ENCODE measurements at places on chromosomes 5 and 9.

GRCh38 chr9:112162621-112163413, 12.3 kb downstream of the SUSD1 start:
- H3K27me3 ChIP-seq, result no peaks in the 10 kb centered on the region
- H3K4me1 ChIP-seq, result no peaks in the 10 kb centered on the region
- no peak for DNase-seq

DNA sequence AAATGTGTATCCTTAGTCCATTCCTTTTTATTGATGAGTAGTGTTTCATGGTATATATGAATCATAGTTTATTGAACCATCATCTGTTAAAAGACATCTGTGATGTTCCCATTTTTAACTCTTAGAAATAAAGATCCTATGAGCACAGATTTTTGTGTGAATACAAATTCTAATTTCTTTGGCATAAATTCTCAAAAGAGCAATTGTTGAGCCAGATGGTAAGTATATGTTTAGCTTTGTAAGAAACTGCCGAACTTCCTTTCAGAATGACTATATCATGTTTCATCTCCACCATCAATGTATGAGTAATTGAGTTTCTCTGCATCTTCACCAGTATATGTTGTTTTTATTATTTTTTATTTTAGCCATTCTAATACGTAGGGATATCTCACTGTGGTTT, 526.4 kb downstream of the CDH10 start:
- H3K27ac ChIP-seq, result no peak overlapping the region
- DNase-seq, result no peak
- no peaks in the 10 kb centered on the region for H3K27me3 ChIP-seq
- no peaks in the 10 kb centered on the region for H3K4me1 ChIP-seq
- H3K36me3 ChIP-seq, result no peaks in the 10 kb centered on the region

GRCh38 chr9:116055536-116055935, 98.1 kb upstream of the PAPPA start:
- no peaks in the 10 kb centered on the region for H3K27me3 ChIP-seq
- no peak for DNase-seq
- no peaks in the 10 kb centered on the region for H3K36me3 ChIP-seq
- H3K27ac ChIP-seq, result no peak overlapping the region
- no peak overlapping the region for H3K4me3 ChIP-seq

DNA sequence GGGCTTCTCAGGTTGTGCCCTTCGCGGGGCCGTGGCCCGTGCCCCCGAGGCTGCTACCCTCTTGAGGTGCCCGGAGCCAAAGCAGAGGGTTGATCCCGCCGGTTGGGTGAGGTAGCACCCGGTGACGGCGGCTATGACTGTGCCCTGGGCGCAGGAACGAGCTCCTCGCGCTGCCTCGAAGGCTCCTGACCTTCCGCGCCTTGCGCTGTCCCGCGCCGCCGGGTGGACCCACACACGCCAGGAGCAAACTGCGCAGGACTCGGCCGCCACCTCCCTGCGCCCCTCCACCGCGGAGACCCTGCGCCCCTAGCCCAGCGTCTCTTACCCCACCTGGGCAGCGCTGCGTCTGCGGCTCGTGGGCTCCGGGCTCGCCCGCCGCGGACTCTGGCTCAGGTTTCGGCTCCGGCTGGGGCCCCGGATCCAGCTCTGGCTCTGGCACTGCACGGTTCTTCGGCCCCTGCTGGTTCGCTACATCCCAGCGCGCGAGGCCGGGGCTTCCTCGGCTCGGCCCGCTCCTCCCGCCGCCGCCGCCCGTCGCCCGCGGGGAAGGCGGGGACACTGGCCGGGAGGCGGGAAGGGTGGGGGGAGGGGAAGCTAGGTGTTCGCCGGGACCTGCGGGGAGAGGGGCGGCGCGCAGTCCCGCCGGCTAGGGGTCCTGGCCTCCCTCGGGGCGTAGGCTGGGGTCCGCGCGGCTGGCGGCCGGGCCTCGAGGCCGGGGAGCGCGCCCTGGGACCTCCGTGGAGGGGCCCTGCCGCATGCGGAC, 5.4 kb upstream of the PITX1 start:
- H3K36me3 ChIP-seq, result no peaks in the 10 kb centered on the region
- no peak for DNase-seq
- H3K27ac ChIP-seq, result no peak overlapping the region
- peaks cover 29% of the 10 kb centered on the region for H3K4me1 ChIP-seq
- H3K4me3 ChIP-seq, result peak overlapping the region; percentile 17
- H3K27me3 ChIP-seq, result peaks cover 83% of the 10 kb centered on the region

- DNase-seq, result no peak
- no peak overlapping the region for H3K27ac ChIP-seq
- no peaks in the 10 kb centered on the region for H3K4me1 ChIP-seq
Measured at GRCh38 chr5:111043712-111044506, 27.6 kb upstream of the TSLP start.

GRCh38 chr9:101226161-101226560, 158.6 kb downstream of the BAAT start:
- H3K27me3 ChIP-seq, result no peaks in the 10 kb centered on the region
- H3K4me1 ChIP-seq, result no peaks in the 10 kb centered on the region
- no peak overlapping the region for H3K27ac ChIP-seq
- no peak overlapping the region for H3K4me3 ChIP-seq

- no peak overlapping the region for H3K4me3 ChIP-seq
- no peaks in the 10 kb centered on the region for H3K27me3 ChIP-seq
- no peak for DNase-seq
- no peak overlapping the region for H3K27ac ChIP-seq
Measured at GRCh38 chr5:2714805-2715204, 36.7 kb downstream of the IRX2 start.

DNA sequence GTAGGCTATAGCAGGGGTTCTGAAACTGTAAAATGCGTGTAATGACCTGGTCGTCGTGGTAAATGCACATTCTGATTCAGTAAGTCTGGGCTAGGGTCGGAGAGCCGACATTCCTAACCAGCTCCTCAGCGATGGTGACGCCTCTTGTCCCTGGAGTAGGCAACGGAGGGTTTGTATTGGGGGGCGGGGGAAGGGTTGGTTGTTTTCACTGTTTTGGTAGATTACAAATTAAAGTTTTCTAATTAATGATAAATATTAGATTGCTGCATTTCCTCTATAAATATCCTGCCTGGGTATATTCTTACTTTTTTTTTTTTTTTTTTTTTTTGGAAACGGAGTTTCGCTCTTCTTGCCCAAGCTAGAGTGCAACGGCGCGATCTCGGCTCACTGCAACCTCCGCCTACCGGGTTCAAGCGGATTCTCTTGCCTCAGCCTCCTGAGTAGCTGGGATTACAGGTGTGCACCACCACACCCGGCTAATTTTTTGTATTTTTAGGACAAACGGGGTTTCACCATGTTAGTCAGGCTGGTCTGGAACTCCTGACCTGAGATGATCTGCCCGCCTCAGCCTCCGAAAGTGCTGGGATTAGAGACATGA, 566 bp upstream of the ALDH7A1 start:
- no peaks in the 10 kb centered on the region for H3K27me3 ChIP-seq
- peaks cover 3% of the 10 kb centered on the region for H3K4me1 ChIP-seq
- peak overlapping the region; percentile 82 for H3K4me3 ChIP-seq
- H3K36me3 ChIP-seq, result no peaks in the 10 kb centered on the region
- no peak overlapping the region for H3K27ac ChIP-seq

GRCh38 chr5:173315495-173316338, 12.5 kb downstream of the STC2 start:
- H3K4me3 ChIP-seq, result no peak overlapping the region
- H3K27me3 ChIP-seq, result peaks cover 4% of the 10 kb centered on the region
- no peaks in the 10 kb centered on the region for H3K36me3 ChIP-seq
- no peaks in the 10 kb centered on the region for H3K4me1 ChIP-seq

DNA sequence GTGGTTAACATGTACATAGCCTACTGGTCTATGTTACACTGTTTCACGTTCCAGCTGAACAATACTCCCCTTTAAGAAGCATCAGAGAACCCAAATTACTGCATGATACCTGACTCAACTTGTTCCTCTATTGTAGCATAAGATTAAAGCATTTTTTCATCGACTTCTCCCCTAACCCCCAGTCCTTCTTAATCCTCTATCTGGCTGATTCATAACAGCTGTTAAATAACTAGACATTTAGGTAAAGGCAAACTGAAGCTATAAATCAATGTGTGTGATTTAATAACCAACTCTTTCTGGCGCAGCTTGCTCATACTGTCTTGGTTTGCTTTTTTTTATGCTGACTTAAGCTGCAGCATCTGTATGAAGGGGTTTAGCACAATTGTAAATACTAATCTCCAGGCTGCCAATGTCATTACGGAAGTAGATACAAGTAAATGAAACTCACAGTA, 94.2 kb upstream of the MTAP start:
- no peaks in the 10 kb centered on the region for H3K27me3 ChIP-seq
- no peak for DNase-seq
- H3K36me3 ChIP-seq, result no peaks in the 10 kb centered on the region
- no peaks in the 10 kb centered on the region for H3K4me1 ChIP-seq
- no peak overlapping the region for H3K27ac ChIP-seq

GRCh38 chr9:35871545-35871944, 1.3 kb upstream of the OR13J1 start:
- H3K36me3 ChIP-seq, result no peaks in the 10 kb centered on the region
- no peaks in the 10 kb centered on the region for H3K4me1 ChIP-seq
- peaks cover 3% of the 10 kb centered on the region for H3K27me3 ChIP-seq
- no peak overlapping the region for H3K27ac ChIP-seq
- H3K4me3 ChIP-seq, result no peak overlapping the region
- DNase-seq, result no peak

DNA sequence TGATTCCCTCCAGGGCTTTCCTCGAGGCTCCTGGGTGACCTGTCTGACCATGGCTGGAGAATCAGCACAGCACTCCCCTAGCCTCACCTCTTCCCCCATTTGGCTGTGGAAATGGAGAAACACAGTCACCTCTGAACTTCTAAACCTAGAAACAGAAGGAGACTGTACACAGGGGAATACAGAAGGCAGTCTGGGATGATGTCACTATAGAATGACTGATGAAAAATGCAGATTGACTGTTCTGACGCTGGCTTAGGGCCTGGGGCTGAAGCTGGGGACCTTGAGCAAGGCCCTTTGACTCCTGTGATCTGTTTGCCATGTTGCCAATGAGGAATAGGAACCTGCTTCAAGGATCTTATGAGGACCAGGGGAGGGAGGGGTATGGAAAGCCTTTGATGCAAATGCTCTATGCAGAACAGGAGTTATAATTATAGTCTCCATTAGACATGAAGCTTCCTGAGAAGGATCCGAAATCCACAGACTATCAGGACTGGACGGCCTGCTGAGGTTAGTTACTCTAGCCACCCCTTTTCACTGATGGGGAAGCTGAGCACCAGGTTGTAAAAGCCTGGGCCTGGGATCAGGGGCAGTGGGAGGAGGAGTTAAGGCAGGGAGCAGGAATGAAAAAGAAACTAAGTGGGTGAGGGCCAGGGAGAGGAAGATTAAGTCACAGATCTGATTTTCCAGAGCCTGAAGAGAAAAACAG, 24.4 kb upstream of the ANXA6 start:
- H3K27ac ChIP-seq, result no peak overlapping the region
- no peak for DNase-seq
- H3K27me3 ChIP-seq, result no peaks in the 10 kb centered on the region
- H3K4me3 ChIP-seq, result no peak overlapping the region
- no peaks in the 10 kb centered on the region for H3K4me1 ChIP-seq

DNA sequence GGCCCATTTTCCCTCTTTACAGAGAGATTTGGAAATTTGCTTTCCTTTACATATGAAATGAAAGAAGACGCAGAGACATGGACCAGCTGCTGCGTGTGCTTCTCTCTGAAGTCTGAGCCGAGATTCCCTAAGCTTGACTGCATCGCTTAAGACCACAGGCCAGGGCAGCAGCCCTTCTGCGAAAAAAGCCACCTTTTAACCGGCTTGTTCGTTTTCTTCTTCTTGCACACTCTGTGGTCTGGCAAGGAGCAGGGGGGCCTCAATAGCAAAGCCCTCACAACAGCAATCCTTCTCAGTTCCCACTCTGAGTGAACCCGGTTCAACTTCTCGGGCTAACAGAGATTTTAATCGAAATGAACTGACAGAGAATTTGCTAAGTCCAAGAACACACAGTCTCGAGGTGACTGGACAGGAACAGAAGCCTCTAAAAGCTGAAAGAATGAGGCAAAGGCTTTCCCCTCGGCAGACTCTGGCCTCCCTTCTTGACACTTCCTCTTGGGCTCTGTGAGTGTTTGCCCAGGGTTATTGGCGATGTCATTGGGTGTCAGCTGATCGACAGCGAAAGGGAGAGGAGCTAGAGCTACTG, 512.9 kb upstream of the KLF4 start:
- no peaks in the 10 kb centered on the region for H3K36me3 ChIP-seq
- no peaks in the 10 kb centered on the region for H3K27me3 ChIP-seq
- no peak overlapping the region for H3K27ac ChIP-seq
- no peak for DNase-seq

DNA sequence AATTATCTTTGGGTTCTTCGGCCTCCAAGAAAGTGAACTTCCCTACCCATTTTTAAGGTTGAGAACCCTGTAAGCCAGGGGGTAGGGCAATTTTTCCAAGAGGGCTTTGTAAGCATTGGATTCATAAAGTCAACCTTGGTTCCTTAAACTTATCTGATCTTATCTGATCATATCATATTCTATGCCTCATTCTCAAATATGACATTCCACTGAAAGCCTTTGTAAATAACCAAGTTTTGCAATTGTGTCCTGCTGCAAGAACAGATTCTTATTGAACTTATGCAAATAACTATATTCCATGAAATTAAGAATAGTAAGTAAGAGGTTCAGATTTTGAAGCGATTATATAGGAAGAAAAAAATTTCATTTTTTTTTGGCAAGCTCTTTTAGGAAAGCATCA, 649.5 kb downstream of the LRRC70 start:
- H3K36me3 ChIP-seq, result no peaks in the 10 kb centered on the region
- no peak overlapping the region for H3K4me3 ChIP-seq
- DNase-seq, result no peak

DNA sequence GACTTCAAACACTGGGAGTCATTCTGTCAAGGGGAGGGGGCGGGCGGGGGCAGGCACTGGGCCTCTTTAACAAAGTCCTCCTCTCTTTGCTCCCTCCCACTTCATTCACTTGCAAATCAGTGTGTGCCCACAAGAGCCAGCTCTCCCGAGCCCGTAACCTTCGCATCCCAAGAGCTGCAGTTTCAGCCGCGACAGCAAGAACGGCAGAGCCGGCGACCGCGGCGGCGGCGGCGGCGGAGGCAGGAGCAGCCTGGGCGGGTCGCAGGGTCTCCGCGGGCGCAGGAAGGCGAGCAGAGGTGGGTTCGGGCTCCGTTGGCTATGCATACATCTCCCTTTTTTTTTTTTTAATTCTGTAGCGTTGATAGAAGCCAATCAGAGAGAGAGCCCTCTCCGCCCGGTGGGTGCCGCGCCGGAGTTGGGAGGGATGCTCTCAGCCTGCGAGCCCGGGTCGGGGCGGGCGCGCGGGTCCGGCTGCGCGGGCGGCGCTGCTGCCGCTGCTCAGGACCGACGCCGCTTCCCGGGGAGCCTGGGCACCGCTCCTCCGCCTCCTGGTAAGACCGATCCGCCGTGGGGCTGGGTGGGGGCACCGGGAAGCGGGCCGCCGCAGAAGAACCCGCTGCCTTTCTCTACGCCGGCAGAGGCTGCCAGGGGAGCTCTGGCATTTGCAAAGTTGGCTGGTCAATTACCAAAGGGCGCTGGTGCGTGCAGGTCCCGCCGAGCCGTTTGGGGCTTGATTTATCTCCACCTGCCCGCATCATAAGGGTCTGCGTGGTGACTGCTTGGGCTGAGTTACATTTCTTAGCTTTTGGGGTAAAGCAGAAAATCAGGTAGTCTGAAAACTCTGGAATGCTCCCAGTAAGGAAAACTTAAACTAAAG, at the start of gene CDH6:
TSS of gene CDH6 (plus strand) at position 96 of the 877 bp plus-strand sequence. CDS start 73,788 bp downstream, outside the sequence.
- no peak within 1 kb of the TSS for H3K4me3 ChIP-seq
- DNase-seq, result no peak
- peaks cover 22% of the 10 kb centered on the region for H3K27me3 ChIP-seq
